ENCODE measurements at places on chromosomes 7 and 10.
A peak's percentile ranks its signal among the peaks of the same experiment; 100 is the strongest.

- DNase-seq, result no peak
Observed at GRCh38 chr10:69814251-69814650, 12.5 kb downstream of the COL13A1 start.

DNA sequence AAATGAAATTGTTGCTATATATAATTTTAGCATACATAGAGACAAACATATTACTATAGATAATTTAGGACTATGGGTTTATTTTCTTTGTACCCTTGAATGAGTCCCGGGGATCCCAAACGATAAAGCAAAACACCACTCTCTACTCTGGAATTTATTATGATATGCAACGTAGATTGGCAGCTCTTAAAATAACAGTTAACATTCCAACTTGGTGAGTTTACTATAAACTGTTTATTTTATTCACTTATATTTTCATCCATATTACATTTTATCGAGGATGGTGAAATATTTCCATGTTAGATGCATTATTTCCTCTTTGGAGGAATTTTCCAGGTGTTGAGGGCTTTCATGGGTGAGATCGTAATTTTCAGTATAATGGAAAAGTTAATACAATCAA is 138.7 kb upstream of the DGKB start:
- no peak for DNase-seq

DNA sequence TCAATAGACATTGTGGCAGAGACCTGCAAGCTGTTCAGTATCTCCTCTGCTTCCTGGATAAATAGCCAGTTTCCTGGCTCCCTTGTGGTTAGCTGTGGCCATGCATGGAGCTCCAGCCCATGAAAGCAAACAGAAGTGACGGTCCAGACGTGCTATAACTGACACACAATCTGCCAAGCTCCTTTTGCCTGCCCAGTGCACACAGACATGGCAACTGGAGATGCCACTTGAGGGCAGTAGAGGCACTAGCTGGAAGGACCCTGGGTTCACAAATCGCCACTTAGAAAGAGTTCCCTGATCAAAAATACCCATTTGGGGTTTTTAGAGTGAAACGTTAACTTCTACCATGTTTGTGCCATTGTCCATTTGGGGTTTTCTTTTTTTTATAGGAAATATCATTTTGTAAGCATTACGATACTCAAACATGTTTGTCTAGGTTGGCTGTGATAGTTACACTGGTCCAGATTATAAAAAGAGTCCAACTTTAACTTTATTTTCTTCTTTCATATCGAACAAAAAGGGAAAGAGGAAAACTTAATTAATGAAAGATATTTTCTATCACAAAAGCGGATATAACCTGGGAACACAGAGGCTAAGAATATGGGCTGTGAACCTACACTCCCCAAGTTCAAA is 31.3 kb downstream of the KIN start:
- peak; percentile 10 for DNase-seq

DNA sequence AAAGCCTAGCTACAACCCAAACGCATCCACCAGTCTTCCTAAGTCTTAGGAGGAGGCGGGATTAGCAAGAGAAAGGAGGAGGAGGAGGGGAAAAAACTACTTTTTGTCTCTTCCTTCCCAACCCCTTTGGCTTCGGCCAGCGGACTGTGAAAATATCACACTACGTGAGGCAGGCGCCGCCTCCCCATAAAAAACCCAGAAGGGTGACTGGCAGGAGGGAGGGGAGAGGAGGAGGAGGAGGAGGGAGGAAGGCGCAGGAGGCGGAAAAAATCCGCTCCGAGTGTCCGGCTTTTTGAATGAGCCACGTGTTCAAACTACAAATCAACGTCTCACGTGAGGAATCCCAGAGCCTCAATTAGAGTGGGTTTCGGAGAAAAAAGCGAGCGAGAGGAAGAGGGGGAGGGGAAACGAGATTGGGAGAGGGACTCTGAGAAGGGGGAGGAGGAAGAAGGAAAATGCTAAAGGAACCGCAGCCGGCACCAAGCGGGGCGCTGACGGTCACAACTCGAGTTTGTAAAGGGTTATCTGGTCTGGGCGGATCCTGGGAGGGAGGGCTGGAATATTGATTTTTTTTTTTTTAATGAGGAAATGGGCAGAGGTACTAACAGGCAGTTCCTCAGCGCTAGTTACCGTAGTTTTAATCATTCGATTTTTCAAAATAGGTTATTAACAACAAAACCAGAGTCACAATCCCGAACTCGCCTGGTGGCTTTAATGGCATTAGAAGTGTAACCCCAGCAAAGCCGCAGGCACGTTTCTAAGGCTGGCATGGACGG is at the start of gene IGF2BP3:
IGF2BP3 (minus strand) TSS at position 162 of the 776 bp plus-strand sequence. CDS start 381 bp downstream, outside the sequence.
- peak; percentile 57 for DNase-seq

- DNase-seq, result no peak
Observed at GRCh38 chr10:47206449-47207280, 93.3 kb upstream of the GDF10 start.

DNA sequence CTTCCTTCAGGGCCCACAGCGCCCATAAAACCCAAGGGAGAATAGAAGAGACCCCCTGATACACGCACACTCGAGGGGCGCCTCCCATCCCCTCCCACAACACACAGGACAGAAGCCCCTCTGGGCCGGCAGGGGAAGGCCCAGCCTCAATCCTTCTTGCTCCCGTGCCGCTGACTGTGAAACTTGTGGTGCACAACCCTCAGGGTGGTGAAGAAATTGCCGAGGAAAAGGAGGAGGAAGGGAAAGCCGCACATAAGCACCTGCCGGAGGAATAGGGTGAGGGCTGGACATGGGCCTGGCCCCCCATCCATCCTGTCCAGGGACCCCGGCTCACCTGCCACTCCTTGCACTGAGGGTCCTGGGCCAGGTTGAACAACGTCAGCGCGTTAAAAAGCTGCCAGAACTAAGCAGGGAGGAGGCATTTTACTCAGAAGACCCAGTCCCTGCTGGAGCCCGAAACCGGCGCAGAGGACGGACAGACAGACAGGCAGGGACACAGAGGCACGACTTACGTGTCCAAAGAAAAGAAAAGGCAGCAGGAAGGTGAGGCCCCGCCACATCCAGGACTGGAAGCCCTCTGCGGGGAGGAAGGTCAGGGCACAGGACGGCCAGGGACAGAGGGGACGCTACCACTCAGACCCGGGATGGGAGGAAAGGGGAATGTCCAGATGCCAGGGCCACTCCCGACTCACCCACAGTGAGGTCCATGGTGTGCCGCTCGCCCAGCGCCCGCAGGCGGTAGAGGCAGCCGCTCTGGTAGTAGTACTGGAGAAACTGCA is 7.2 kb downstream of the TMEM120A start:
- peak; percentile 3 for DNase-seq

DNA sequence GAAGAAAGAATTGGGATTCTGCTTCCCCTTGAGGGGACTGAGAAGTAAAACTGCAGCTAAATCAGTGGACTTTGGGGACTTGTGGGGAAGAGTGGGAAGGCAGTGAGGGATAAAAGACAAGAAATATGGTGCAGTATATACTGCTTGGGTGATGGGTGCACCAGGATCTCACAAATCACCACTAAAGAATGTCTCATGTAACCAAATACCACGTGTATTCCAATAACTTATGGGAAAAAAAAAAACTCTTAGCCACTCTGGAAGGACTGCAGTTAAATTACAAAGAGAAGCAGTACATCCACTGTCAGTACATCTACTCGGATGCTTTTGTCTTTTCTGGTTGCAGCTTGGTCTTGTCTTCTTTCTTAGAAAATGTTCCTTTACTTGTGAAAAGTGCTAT is 27.4 kb upstream of the GOT1 start:
- DNase-seq, result no peak

GRCh38 chr7:148587076-148587475 is 3.5 kb upstream of the C7orf33 start:
- no peak for DNase-seq

GRCh38 chr7:69217516-69218350 is 380.5 kb upstream of the AUTS2 start:
- no peak for DNase-seq

DNA sequence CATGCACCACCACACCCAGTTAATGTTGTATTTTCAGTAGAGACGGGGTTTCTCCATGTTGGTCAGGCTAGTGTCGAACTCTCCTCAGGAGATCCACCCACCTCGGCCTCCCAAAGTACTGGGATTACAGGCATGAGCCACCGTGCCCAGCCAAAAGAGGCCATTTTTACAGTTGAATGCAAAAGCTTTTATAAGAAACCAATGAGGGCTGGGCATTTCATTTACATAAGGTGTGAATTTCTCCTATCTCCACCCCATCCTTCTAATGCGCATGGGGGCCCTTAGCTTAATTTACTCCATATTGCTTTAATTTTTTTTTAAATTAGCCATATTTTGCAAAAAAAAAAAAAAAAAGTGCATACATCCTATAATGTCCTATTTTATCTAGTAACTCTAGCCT is 25.1 kb upstream of the EIF4H start:
- DNase-seq, result no peak

GRCh38 chr10:101595591-101596433 is 7.7 kb downstream of the DPCD start:
- DNase-seq, result no peak

GRCh38 chr7:3214090-3214413 is 87.0 kb upstream of the SDK1 start:
- DNase-seq, result no peak

DNA sequence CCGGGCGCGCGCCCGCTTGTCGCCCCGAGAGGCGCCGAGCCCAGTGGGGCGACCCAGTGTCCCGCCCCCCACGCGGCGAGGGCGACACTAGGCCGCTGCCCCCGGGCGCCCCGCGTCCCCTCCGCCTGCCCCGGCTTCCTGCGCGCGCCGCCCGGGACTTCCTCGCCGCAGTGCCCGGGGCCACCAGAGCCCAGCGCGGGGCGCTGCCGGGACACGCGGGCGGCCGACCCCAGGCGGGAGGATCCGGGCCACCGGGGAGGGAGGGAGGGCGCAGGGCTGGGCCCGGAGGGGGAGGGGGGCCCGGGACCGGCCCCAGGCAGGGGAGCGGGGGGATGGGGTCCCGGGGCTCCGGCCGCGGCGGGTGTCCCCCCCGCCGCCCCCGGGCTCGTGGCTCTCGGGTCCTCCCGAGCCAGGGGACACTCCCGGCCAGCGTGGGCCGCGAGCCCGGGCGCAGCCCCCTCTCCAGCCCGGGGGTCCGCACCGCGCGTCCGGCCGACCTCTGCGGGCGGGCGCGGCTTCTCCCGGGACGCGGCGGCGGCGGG is 435 bp upstream of the PWWP2B start:
- peak; percentile 89 for DNase-seq

GRCh38 chr7:54921116-54921515 is 97.7 kb upstream of the EGFR start:
- no peak for DNase-seq

GRCh38 chr10:23917251-23917840 is 291.6 kb upstream of the KIAA1217 start:
- DNase-seq, result no peak

DNA sequence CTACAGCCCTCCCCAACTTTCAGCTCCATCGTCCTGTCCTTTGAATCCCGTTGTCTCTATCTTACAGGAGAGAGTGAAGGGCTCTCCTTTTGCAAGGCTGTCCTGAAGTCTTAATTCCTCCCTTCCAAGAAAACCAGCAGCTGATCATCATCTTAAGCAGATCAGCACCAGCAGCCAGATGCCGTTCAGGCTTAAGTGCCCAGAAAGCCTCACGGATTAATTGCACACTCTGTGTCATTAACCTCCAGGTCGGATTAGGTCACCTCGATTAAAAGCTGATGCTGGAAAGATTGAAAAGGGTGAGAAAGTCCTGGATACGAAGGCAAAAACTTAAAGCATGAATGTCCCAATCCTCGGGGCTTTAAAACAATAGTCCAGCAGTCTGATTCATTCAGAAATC is 24.8 kb upstream of the ADARB2 start:
- no peak for DNase-seq

- no peak for DNase-seq
Observed at GRCh38 chr7:117036836-117037235, 83.5 kb downstream of the ST7 start.

DNA sequence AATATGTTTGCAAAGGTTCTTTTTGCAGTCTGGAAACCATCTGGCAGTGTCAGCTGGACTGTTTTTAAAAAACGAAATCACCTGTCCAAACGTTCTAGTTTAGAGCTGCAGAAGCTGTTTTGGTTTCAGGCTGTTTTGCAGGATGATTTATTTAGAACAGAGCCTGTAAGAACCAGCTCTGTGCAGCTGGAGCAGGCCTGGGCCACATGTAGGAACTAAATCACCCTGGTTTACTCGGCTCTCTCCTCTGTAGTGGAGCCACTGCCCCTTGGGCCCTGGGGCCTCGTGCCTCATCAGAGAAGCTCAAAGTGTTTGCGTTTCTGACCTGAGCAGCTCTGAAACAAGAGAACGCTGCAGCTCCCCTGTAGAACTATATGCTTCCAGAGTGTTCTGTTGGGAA is 142.5 kb downstream of the ACTR3B start:
- no peak for DNase-seq

DNA sequence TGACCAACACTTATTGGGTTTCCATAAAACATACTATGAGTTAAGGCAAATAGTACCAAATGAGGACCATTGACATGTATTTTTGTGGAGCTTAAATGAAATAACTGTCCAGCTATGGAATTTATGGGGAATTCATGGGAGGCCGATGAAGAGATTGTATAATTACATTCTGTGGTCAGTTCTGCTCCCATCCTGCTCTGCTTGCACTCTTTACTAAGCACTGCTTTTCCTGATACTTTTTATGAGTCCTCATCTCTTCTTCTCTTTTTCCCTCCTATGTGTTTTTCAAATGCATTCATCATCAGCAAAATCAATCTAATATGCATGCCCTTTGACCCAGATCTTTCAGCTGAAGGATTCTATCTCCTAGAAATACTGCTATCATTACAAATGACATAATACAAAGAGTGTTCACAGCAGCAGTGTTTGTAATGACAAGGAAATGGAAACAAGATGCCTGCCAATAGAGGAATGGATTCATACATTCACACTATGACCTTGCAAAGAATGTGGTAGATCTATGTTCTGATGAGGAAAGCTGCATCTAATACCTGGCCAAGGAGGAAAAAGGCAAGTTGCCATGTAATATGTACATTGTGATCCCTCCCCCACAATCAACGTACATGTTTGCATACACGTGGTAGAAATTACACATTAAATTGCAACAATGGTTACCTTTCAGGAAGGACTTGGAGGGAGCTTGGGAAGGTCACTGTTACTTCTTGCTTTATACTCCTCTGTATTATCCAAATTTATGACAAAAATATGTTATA is 73.9 kb downstream of the PCGF5 start:
- DNase-seq, result no peak

GRCh38 chr10:97255512-97256293 is 36.7 kb downstream of the ARHGAP19 start:
- DNase-seq, result no peak

DNA sequence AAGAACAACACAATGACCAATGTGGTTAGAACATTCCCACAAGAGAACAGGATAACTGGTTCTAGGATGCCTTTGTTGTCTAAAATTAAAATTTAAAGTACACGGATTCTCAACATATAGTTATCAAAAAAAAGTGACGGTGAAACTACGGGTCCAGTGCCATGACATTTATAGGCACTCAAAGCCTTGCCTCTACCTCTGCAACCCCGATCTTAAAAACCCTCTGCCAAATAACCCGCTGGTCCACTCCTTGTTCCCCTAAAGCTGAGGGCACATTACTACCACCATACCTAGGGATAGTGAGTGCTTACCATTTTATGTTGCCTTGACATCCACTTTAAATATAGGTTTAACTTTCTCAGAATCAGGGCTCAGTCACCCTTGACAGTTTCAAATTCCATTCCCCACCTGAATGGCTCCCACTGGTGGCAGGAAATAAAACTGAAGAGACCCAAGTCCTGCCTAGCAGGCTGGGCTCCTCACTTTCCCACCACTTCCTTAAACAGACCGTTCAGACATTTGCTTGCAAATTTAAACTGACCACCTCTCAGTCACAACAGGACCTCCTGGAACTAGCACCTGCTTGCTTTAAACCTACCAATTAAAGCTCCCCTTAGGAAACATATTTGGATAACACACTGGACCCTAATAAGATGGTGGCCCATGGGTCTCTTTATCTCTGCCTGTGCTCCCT is 169.9 kb upstream of the ASAH2 start:
- no peak for DNase-seq

GRCh38 chr7:151315038-151315655 is 26.5 kb upstream of the NUB1 start:
- DNase-seq, result peak; percentile 77
